ENCODE measurements at places on chromosomes 13 and 19.

GRCh38 chr19:47430041-47430802 is 10.9 kb upstream of the MEIS3 start:
- peak; percentile 58 for DNase-seq

GRCh38 chr13:64041296-64041695 is 2625.6 kb upstream of the PCDH20 start:
- no peak for DNase-seq

GRCh38 chr19:55206664-55207500 is 2.4 kb downstream of the PTPRH start:
- peak; percentile 75 for DNase-seq

GRCh38 chr13:43077046-43077445 is 53.7 kb downstream of the DNAJC15 start:
- no peak for DNase-seq

- DNase-seq: no peak
Observed at GRCh38 chr19:16288544-16288943, 36.1 kb upstream of the KLF2 start.

Measured in stimulated activated CD4-positive, alpha-beta T cell treated with anti-CD3 and anti-CD28 coated beads, Interleukin-15, amount 100 ng/mL, for 24 hours (primary cell).